ENCODE measurements at places on chromosomes 6 and 20. TPM values are rescaled to one million over a fixed set of nuclear protein-coding genes. Genes with fewer than 3 reads are reported as not detected.

The ZC3H12D gene
- total RNA-seq, result 0.25 TPM

The TFAP2C gene
- total RNA-seq, result 36.2 TPM

The HCK gene
- total RNA-seq, result not detected

The PAX1 gene
- total RNA-seq, result not detected

The TRIM15 gene
- not detected for total RNA-seq

The FAXC gene
- 8.0 TPM for total RNA-seq

The HCRTR2 gene
- not detected for total RNA-seq

The NAPB gene
- total RNA-seq, result 10.6 TPM

The ZBTB9 gene
- 6.8 TPM for total RNA-seq
